ENCODE measurements at places on chromosomes 6 and 20.

DNA sequence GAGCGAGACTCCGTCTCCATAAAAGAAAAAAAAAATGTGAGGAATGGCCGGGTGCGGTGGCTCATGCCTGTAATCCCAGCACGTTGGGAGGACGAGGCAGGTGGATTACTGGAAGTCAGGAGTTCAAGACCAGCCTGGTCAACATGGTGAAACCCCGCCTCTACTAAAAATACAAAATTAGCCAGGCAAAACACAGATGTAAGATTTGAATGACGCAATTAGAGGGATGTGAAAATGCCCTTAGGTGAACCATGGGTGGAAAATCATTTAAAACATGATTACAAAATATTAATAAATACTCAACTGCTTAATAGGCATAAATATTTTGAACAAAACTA lies 20.9 kb downstream of the COL9A3 start:
- DNase-seq: no peak

DNA sequence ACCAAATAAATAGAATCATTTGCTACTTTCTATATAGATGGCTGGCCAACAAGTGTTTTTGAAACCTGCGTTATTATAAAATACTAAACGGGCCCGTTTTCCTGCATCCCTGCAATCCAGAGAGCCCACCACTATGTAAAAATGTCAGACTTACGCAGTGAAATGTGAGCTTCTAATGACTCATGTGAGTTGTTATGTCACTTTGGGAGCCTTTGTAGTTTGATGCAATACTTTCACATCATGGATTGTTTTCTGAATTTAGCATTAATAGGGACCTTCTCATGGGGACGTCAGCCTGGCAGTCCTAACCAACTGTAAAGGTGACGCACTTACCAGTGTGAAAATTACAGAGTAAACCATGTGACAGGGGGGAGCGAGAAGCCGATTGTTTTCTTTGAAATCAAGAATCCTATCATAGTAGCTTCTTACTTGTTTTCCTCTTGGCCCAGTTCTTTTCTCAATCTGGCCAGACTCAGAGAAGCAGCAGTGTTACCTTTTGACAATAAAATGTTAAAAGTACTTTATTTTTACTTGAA lies 75.3 kb downstream of the SSR1 start:
- DNase-seq: no peak

GRCh38 chr6:1013656-1014430 lies 298.1 kb upstream of the FOXQ1 start:
- no peak for DNase-seq

DNA sequence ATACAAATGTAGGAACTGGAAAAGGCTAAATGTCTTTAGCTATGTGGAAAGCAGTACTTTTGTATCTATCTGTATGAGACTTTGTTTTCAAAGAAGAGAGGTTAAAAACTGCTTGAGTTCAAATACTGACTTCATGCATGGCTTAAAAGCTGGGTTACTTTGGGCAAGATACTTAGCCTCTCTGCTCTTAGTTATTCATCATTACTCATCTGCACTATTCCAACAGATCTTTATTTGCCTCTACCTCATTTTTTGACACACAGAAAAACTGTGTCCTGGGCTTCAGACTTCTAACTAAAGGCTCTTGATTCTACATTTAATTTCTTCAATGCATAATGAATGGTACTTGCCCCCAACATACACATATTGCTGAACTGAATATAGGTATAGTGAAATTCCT lies 114.8 kb downstream of the DST start:
- DNase-seq: no peak

DNA sequence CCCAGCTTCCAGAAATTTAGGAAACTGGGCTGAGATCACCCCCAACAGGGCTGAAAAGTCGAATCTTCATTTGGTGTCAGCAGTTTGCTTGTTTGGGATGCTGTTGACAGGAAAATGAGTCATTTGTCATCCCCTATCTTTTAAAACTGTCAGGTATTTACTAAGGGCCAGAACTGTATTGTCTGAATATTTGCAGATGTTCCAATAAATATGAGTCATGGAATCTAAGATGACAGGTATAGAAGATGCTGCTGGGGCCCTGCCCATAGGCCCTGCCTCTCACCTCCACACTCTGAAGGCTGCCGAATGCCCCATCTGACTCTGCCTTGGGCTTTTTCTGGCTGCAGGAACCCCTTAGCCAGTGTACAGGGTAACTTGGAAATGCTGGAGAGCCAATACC lies 3.9 kb downstream of the ETV7 start:
- DNase-seq: peak; percentile 16

- peak; percentile 14 for DNase-seq
These were observed 54.4 kb upstream of the SLCO4A1 start for GRCh38 chr20:62587757-62588402.

DNA sequence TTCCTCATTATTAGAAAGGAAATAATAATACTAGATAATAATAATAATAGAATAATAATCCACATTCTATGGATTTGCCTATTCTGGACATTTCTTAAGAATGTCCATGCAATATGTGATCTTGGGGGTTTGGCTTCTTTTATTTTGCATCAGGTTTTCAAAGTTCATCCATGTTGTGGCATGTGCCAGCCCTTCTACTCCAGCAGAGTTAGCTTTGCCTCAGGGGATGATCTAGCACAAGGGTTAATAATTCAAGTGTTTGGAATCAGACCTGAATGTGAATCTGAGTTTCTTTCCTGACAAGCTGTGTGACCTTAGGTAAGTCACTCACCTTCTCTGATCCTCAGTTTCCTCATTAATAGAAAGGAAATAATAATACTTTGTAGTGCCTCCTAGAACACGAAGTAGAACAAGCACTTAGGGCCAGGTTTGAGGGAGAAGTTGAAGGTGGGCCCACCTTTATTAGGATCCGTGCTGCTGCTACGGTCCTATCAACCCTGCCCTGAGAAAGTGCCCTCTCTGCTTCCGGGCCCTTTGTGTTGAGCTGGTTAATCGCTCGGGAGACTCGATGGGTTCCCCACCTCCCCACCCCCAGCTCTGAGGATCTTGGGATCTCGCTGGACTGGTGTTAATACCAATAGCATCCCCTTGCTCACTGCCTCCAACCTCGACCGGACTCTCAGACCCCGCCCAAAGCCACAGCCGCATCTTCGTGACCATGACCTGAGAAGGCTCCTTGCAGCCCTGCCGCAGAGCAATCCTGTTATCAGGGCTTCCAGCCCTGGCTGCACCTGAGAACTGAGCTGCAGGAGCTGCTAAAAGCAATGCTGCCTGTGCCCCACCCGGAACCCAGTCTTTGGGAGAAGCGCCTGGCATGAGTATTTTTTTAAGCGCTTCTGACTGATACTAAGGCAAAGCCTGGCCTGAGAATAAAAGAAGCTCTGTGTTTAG lies 26.9 kb downstream of the RBM38 start:
- no peak for DNase-seq

DNA sequence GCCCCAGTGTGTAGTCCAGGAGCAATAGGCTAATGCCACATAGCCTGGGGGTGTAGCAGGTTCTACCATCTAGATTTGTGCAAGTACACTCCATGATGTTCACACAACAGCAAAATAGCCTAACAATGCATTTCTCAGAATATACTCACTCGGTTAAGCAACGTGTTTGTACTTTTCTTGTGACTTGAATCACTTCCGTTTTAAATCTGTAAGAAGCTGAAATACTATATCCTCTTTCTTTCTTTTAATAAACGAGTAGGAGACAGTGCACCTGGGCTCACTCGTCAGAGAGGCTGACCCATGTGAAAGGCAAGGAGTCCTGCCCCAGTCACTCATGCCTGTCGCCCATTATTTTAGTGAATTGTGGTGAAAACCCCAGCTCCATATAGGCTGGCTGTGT lies 201.6 kb downstream of the FOXA2 start:
- DNase-seq: peak; percentile 32

DNA sequence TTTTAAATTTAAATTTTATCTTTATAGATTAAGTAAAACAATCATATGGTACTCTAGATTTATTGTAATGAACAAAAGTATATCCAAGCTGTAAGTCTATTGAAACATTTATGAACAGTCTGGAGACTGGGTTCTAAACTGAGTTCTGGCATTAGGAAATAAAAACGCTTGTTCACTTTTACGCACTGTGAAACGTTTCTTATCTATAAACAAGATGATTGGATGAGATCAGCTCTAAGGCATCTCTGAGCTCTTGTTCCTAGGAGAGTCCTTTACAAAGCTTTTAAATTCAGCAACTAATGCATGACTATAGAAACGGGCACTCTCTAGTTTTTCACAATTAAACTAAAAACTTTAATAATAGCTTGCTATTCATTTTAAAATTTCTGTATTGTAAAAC lies 6.8 kb downstream of the HUS1B start:
- peak; percentile 48 for DNase-seq

DNA sequence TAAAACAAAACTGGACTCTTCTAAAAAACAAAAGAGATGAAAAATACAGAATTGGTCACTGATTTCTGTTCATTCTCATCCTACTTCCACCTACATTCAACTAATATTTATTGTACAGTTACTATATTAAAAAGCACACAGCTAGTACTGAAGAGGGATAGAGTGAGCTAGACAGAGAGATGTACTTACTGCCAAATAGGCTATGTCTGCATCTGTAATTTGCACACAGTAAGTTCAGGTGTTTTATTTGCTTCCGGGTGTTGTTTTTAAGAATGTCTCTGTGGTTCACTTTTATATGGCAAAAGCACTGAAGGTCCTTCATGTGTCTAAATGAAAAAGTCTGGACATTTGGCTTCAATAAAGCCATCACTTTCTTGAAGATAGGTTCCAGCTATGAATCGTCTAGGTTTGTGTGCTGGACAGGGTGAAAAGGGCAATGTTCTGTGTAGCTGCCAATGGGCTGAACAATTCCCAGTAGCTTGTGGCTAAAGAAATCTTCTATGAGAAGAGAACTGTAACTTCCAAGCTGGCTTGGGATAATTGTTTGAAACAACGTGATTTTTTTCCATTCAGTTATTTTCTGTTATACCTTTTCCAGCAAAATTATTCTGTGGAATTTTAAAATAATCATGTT lies 47.3 kb downstream of the EPB41L2 start:
- DNase-seq: peak; percentile 68

DNA sequence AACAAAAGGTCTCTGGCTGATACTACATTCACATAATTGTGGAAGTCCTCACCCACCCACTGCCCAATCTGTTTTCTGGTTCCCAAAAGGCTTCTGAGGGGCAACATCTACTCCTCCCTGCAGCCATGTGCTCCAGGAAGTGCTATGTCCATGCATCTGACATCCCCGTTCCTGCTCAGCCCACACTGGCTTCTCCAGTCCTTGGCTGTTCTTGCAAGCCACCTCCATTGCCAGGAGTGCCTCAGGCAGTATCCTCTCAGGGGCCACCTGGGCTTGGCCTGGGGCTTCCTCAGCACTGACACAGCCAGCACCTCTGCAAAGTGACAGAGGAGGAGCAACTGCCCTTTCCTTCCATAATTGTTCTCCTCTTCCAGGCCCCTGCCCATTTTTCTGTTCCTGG lies 18.3 kb downstream of the ARHGAP18 start:
- DNase-seq: no peak

GRCh38 chr6:26569433-26569764 lies 27.4 kb upstream of the ABT1 start:
- no peak for DNase-seq

- DNase-seq: peak; percentile 55
These were observed 22.5 kb upstream of the SGK1 start for GRCh38 chr6:134340179-134340975.

GRCh38 chr6:90401933-90402830 lies 105.5 kb upstream of the BACH2 start:
- no peak for DNase-seq

- DNase-seq: no peak
These were observed 335.3 kb downstream of the CD83 start for GRCh38 chr6:14452567-14453527.

DNA sequence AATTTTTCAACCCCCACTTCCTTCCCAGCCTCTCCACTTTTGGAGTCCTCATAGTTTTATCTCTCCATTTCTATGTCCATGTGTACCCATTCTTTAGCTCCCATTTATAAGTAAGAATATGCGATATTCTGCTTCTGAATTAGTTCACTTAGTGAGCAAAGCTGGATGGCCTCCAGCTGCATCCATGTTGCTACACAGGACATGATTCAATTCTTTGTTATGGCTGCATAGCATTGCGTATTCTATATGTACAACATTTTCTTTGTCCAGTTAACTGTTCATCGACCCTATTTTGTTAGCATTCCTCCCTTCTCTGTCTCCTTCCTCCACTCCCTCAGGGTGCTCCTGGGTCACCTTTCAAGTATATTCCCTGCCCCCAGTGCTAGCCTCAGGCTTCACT lies 210.0 kb upstream of the SSTR4 start:
- DNase-seq: peak; percentile 82

DNA sequence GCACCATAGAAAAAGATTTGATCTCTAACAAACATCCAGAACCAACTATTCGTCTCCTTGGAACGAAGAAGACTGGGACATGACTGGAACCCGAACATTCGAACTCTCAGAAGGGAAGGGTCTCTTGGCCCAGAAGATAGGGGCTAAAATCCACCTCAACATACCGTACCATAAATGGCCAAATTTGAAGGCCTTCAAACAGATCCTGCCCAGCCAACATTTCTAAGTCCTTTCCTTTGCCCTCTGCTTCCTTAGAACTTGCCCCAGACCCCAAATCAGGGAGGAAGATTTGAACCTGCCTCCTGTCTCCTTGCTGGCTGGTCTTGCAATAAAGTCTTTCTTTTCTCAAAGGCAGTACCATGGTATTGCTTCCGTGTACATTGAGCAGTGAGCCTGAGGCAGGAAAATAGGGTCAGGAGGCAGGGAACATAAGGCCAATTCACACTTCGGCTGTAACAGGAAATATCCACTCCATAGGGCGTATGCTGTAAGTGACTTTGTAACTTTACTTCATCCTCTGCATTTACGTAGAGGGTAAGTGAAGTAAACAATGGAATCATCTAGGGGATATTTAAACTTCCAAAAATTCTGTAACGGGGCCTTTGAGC lies 1.8 kb upstream of the PXDC1 start:
- no peak for DNase-seq

GRCh38 chr6:41439524-41440418 lies 104.4 kb downstream of the NCR2 start:
- no peak for DNase-seq

DNA sequence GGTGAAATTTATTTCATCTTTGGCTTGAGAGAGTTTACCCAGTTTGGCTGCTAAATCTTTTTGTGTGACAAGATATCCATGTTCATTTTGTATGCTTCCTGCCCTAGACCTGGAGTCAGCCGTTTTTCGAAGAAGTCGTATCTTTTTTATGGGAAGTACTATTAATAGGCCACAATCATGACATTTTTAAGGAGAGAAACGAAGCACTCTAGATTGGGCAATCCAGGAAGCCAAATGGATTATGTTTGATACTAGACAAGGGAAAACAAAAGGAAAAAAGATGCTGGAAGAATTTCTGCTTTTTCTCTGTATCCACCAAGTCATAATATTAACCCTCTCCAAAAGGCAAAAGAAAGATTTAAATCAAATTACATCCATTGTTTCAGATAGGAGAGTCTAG lies 214.6 kb downstream of the HDGFL1 start:
- peak; percentile 63 for DNase-seq

Data from fibroblast of pulmonary artery (primary cell).